ENCODE measurements at places on chromosomes 13 and 19.

GRCh38 chr19:29573486-29573885 lies 32.6 kb upstream of the POP4 start:
- DNase-seq = no peak

GRCh38 chr19:2372076-2372612 lies 12.1 kb downstream of the TMPRSS9 start:
- no peak for DNase-seq

GRCh38 chr19:48881741-48882657 lies 9.8 kb downstream of the PPP1R15A start:
- DNase-seq = no peak

DNA sequence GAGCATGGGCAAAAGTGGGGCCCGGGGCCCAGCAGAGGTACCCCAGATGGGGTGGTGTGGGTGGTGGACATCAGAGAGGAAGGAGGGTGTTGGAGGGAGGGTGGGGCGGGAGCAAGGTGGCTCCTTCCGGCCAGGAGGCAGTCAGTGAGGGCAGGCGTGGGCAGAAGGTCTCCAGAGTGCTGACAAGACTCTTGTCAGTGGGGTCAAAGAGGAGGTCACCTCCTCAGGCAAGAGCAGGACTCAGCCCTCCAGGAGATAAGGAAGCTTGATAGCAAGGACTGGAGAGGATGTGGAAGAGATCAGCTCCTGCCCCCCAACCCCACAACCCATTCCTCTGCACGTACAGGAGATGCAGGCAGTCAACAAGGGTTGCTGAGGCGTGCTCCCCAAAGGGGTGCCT lies 9.8 kb downstream of the GJA3 start:
- no peak for DNase-seq

GRCh38 chr19:11021760-11022144 lies 60.9 kb downstream of the SMARCA4 start:
- DNase-seq = no peak

- no peak for DNase-seq
Observed at GRCh38 chr13:39816936-39817335, 161.5 kb downstream of the COG6 start.

DNA sequence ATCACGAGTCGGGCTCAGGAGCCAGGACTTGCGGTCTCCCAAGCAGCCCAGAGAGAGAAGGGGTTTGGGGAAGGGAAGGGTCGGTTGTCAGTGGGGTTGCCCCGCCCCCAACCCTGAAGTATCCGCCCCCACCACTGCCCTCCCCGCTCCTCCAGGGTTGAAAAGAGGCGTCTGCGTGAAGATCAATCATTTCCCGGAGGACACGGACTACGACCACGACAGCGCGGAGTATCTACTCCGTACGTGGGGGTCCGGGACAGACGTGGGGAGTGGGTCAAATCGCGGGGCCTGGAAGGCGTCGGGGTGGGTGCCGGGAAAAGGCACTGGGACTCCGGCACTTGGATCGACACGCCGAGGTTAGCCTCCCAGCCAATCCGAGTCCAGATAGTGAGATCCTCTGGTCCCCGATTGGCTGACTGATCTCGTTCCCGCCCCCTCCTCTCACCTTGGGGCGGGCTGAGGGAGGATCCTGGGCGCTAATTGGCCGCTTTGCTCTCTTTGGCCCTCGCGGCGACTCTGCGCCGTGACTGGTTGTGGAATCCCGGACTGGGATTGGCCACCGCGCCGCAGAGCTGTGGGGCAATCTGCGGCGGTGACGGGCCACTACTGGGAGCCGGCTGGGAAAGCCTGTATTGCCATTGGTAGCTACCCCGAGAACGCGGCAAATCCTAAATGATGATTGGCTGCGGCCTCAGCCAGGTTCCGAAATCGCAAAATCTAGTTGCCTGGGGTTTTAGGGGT lies 13.3 kb upstream of the CACNG6 start:
- peak; percentile 26 for DNase-seq

GRCh38 chr13:34749046-34749445 lies 193.0 kb upstream of the NBEA start:
- no peak for DNase-seq

- no peak for DNase-seq
Observed at GRCh38 chr13:26989261-26989956, 182.2 kb downstream of the USP12 start.
